ENCODE measurements at places on chromosomes 5 and 9. TPM values are rescaled to one million over a fixed set of nuclear protein-coding genes. Genes with fewer than 3 reads are reported as not detected.

PTGR1 gene
- total RNA-seq = 77.9 TPM

ZCCHC9 gene
- 16.9 TPM for total RNA-seq

ADGRD2 gene
- total RNA-seq = not detected

DNA sequence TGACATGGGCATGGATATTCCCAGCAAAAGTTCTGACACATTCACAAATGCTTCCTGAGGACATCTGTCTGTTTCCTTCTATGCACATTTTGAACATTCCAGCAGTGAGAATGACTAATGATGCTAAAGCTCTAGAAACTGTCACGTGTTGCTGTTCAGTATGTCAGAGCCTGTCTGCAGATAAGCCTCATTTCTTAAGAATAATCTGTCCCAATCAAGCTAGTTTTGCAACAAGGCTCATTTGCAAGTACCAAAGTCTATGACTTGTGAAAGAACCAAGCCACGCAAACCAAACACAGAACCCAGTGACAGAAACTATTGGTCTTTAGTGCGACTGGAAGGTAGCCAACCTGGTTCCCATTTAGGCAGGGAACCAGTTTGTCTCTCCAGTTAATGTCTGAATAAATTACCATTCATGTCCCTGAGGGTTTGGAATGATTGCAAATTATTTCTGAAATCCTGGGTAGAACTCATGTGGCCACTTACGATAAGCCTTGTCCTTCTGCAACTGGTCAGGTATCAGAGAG lies 178.5 kb downstream of the C9orf152 start:
- peak; percentile 96 for DNase-seq

DNA sequence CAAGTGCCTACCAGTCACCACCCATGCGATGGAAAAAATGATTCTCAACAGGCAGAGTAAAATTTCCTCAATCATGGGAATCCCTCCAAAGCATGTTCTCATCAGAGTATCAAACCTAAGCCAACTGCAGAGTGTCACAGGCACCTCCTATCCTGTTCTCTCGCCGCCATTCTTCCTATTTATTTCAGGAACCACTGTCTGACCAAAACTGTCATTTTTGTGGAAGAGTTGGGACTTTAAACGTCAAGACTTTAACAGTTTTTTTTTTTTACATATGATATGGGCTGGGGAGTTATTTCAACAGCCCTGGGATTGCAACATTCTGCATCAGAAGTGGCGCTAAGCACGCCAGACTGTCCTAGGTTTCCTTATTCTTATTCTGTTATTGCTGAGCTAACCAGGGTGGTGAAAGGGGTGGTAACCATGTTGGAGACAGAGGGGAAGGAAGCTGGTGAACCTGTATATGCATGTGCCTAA lies 29.5 kb downstream of the PFDN1 start:
- DNase-seq = no peak

GRCh38 chr5:43603344-43604217 lies 601 bp downstream of the NNT start:
- no peak for DNase-seq

GRCh38 chr9:104078596-104078995 lies 15.5 kb upstream of the SMC2 start:
- DNase-seq = no peak

- DNase-seq = peak; percentile 17
Observed at GRCh38 chr9:79682076-79682736, 110.4 kb downstream of the TLE4 start.

- no peak for DNase-seq
Observed at GRCh38 chr5:115418788-115419187, 122.3 kb upstream of the CCDC112 start.

- DNase-seq = no peak
Observed at GRCh38 chr9:119272500-119273211, 96.6 kb downstream of the BRINP1 start.

GRCh38 chr5:77210091-77210963 lies at the start of gene PDE8B:
Gene PDE8B (plus strand): TSS chr5:77210680. CDS start chr5:77210926, 246 bp downstream.
- no peak for DNase-seq

- DNase-seq = no peak
Observed at GRCh38 chr5:172529896-172530295, 75.6 kb upstream of the SH3PXD2B start.

DNA sequence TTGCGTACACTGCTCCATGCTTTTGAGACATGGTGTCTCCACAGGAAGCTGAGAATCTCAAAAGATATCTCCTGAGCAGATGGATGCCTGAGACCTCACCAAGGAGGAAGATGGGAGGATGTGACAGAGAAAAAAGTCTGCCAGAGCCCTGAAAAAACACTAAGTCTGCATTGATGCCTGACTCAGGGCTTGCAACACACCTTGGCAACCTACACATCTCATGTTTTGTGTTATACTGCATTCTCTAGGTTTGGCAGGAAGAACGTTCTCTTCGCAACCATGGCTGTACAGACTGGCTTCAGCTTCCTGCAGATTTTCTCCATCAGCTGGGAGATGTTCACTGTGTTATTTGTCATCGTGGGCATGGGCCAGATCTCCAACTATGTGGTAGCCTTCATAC lies 19.2 kb downstream of the SLC22A4 start:
- no peak for DNase-seq

- DNase-seq = no peak
Observed at GRCh38 chr5:91417219-91417618, 34.1 kb upstream of the ARRDC3 start.

DNA sequence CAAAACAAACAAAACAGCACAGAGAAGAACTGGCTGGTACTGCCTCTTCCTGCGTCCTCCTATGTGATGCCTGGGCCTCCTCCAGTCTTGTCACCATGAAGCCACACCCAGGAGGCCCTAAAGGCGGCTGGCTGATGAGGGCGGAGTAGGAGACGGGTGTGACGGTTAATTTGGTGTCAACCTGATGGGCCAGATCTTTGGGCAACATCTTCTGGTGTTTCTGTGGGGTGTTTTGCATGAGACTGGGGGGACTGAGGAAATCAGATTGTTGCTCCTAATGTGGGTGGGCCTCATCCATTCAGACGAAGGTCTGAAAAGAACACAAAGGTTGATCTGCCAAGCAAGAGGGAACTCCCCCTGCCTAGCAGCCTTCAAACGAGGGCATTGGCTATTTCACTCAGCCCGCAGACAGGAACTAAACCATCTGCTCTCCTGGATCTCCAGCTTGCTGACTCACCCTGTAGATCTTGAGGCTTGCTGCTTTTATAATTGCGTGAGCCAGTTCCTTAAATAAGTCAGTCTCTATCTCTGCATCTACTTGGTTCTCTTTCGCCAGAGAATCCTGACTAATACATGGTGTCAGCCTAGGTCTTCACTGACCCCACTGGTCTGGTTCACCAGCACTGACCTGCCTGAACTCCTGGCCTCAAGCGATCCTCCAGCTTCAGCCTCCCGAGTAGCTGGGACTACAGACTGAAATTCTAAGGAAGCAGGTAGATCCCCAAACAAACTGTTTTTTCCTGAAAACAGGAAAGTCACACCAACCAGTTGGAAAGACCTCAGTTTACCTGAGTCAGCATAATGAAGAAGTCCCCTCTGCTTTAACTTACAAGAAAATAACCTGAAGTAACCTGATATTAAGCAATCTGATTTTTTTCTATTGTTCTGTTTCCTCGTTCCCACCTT lies 12.8 kb upstream of the ZFP62 start:
- DNase-seq = no peak

DNA sequence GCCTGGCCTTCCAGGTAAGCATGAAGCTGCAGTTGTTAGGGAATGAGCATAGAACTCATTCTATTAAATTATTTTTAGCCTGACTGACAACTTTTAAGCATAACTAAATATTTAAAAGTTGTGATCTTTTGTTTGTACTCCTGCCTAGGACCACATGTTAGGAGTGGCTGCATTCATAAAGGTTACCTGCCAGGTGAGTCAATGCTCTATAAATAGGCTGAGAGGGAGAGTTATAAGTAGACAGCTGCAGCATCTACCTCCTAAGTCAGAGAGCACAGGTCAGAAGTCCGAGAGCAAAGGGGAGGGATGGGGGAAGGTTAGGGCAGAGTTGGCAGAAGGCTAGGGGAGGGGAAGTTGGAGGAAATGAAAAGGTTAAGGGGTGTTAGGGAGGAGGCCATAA lies 292.4 kb upstream of the TLE4 start:
- DNase-seq = no peak

DNA sequence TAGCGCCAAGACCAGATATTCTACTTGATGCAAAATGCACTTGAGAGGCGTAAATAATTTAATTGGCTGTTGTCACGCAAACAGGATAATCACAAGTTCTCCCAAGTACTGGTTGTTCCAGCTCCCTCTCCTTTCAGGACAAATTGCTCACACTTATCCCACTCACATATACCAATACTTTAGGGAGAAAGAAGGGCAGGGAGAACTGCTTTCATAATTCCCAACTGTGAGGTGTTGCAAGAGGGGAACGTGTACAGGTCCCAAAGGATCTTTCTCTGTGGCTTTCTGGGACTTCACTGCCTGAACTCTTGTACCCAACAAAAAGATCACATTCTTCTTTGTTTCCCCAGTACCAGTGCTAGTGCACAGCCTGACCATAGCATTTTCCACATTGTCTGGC lies 21.5 kb upstream of the TGFBI start:
- no peak for DNase-seq

DNA sequence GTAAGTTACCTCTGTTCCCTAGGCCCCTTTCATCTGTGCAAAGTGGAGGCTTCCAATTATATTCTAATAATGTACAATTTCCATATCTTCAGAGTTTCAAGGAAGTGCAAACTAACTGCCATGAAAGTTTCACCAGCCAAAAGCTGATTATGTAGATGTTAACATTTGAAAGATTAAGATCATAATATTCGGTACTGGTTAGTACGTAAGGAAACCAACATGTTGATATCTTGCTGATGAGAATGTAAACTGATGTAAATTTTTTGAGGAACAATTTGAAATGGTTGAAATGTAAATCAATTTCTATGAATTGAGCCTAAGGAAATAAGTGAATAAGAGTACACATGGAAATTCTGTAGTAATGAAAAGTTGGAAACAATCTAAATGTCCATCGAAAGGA lies 12.9 kb upstream of the KLF4 start:
- no peak for DNase-seq

- DNase-seq = no peak
Observed at GRCh38 chr9:136806631-136807201, 1.0 kb upstream of the RABL6 start.

DNA sequence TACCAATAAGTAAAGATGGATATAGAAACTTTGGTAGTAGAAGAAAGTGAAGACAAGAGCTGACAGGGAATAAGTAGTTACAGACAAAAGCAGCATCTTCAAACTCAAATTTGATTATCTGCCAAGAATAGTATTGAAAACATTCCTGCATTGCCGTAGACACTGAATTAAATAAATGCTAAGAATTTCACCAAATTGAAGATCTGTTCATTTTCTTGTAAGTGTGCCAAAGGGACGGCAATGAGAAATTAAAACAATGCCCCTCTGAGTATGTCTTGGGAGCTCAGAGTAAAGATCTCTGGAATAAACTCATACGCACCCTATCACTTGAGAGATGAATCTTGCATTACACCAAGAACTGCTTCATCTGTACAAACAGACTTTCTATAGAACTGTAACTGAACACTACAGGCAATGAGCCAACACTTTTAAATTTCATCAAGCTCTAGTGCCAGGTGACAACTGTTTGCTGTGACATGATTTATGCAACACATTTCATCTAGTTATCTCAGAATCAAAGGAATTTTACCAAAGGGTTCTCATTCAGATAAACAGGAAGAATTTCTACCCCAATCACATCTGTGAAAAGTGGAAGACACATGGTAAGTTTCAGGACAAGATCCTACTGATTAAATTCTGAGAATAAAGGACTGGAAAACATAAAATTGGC lies 66.9 kb downstream of the RFX3 start:
- DNase-seq = no peak

DNA sequence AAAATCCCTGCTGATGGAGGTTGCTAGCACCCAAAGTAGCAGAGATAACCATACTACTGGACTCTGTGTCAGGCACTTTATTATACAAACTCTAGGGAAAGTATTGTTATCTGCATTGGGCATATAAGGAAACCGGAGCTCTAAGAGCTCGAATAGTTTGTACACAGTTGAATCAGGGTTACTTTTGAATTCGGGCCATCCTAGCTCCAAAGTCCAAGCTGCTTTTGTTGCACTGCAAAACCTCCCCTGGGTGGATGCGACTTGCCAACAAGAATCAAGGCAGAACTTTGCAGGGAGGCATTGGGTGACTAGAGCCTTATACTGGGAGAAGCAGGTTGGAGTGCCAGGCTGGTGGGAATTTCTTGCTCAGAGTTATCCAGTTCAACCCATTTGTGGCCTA lies 435.1 kb downstream of the SPATA31D1 start:
- no peak for DNase-seq

Data from pulmonary artery endothelial cell (primary cell).